ENCODE measurements at places on chromosomes 2 and 18.

GRCh38 chr2:200352636-200353035, 46.1 kb downstream of the SPATS2L start:
- DNase-seq, result no peak

GRCh38 chr2:240922982-240923537, 16.9 kb downstream of the CROCC2 start:
- no peak for DNase-seq

- DNase-seq, result no peak
These were observed 948.6 kb upstream of the CHAC2 start for GRCh38 chr2:52818958-52819357.

GRCh38 chr2:174176898-174177297, 71.4 kb downstream of the OLA1 start:
- peak; percentile 92 for DNase-seq

Measured in NCI-H748 treated with DMSO at 0.1 percent for 48 hours (cell line).